ENCODE measurements at places on chromosomes 4 and X.
A peak's percentile ranks its signal among the peaks of the same experiment; 100 is the strongest.

DNA sequence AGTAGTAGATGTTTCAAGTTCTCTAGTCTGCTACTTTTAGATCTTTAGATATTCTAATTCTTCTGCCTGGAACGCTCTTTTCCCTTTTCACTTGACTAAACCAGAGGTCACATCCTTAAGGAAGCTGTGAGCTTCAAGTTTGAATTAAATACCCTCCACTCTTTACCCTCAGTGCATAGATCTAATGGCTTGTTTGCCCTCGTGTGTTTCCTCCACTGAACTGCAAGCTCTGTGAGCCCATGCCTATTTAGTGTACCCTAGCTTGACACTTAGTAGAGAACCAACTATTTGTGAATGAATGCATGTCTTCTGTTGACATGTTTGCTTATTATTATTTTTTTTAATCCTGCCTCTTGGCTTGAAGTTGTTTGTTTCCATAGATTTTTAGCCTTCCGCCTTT lies 138.3 kb downstream of the PDE5A start:
- no peak for DNase-seq

GRCh38 chr4:61950625-61951024 lies 750.5 kb downstream of the ADGRL3 start:
- DNase-seq: no peak

DNA sequence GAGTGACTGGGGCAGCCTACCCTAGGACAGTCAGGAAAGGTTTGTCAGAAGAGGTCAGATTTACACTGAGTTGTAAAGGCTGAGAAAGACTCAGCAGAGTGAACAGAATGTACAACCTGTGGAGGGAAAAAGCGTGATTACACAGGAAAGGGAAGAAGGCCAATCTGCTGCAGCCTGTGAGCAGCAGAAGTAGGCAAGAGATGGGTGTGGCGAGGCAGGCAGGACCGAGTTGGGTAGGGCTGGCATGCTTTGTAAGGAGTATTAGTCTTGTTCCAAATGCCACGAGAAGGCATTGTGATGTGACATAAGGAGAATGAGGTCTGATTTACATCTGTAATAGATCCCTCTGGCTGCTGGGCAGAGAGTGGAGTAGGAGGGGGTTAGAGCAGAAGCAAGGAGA lies 12.6 kb downstream of the SGMS2 start:
- DNase-seq: no peak

DNA sequence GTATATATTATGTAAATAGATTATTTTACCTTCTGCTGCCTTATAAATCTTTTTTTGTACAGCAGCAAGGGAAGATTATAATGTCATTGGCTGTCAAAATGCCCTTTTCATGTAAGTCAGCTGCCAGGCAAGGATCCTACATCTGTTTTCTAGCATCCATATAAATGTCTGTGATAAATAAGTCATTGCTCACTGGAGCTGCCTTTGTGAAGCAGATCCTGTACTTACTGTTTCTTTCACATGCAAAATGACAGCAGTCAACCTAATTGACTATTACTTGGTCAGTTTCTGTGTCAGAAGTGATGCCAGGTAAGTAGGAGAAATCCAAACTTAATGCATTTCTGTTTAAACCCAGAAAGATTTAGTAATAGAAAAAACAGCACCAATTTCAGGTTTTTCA lies 620.7 kb downstream of the RPA4 start:
- DNase-seq: no peak

DNA sequence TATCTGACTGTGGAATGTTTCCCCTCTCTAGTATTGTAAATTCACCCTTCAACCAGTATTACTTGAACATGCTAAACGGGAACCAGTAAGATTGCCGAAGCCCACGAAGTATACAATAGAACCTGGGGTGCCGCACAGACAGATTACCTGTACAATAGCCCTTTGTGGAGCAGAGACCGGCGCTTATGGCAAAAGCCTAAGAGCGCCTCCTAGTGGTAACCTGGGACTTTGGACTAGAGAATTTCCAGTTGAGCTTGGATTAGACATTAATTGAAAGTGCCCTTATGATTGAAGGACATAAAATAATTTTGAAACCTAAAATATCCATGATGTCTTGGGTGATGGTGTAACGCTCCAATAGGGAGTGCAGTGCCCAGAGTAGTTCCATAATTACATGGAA lies 14.1 kb downstream of the ZNF157 start:
- DNase-seq: peak; percentile 69

DNA sequence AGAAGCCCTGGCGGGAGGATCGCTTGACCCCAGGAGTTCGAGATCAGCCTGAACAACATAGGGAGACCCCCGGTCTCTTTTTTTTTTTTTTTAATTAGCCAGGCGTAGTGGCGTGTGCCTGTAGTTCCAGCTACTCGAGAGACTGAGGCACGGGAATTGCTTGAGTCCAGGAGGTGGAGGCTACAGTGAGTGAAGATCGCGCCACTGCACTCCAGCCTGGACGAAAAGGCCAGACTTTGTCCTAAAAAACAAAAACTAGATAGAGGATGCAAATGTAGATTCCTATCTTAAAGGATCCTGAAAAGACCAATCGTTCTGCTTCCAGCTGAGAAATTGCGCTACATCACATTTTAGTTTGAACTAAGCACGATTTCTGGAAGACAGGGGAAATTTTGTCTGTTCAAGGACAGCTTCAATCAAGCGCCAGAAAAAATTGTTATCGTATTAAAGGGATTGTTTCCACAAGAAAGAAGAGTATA lies 627 bp upstream of the HSD17B11 start:
- no peak for DNase-seq

DNA sequence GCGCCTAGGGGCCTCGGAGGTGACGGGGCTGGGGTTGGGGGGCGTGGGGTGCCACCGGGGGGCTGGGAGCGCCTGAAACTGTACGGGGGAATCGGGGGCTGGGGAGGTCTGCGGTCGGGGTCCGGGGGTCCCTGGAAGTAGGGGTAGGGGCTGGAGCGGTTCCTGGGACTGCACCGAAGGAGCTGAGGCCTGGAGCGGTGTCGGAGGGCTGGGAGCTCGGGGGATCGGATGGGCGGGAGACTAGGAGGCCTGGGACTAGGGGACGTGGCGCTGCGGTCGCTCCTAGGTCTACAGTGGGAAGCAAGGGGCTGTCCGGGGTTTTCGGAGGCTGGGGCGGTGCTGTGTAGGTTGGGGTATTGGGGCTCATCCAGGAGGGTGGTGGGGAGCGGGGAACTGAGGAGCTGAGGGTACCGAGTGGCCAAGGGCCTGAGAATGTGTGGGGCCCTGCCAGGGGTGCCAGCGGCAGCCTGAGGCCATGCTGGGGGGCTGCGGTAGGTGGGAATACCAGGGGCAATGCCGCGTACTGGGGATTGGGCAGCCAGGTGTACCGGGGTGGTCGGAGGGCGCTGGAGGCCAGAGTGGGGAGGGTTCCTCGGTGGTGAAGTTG lies 562 bp downstream of the AKAP17A start:
- no peak for DNase-seq

- no peak for DNase-seq
Observed at GRCh38 chr4:42678512-42678911, 21.6 kb upstream of the ATP8A1 start.

DNA sequence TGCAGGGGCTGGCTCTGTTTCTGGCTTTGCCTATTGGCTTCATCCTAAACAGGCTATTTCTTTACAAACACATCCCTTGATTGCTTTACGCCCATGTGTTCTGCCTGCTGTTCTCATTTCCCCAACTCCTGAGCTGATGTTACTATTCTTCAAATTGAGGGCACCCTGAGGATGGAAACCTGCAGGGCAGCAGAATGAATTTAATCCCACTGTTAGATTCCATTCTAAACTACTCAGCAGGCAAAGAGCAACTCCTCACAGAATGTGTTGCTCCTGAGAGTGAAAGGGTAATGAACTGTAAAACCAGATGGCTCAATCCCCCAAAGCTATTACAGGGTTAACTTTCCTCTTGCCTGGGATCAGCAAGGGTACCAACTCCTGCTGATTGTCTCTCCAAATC lies 75.7 kb downstream of the ANKRD50 start:
- DNase-seq: no peak
